ENCODE measurements at places on chromosomes 13 and 19.
A peak's percentile ranks its signal among the peaks of the same experiment; 100 is the strongest.

DNA sequence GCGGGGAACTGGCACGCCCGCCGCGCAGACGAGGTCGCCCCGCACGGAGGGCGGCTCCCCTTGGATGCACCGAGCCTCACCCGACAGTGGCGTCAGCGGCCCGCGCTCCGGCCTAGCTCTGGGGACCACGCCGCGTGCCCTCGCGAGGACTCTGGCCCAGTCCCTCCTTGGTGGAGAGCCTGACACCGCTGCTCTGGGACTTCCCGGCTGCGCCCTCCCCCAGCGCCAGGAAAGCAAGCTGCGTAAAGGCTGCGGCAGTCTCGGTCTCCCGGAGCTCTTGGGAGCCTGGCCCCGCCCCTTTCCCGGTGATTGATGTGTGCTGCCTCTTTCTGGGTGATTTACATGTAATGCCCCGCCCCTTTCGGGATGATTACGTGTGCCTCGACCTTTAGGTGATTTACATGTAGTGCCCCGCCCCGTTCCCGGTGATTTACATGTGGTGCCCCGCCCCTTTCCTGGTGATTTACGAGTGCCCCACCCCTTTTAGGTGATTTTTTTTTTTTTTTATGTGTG is at the start of gene LENG9:
Gene LENG9, minus strand, starts transcription at position 248 of the 513 bp plus-strand sequence. CDS start 252 bp downstream, outside the sequence.
- peak; percentile 66 for DNase-seq

- no peak for DNase-seq
These were observed 98.9 kb upstream of the SGCG start for GRCh38 chr13:23081901-23082300.

GRCh38 chr19:29714953-29715700 is at the start of gene C19orf12:
Gene C19orf12 (minus strand): TSS chr19:29715261. CDS start chr19:29708413, 6,848 bp downstream.
- DNase-seq, result peak; percentile 74

DNA sequence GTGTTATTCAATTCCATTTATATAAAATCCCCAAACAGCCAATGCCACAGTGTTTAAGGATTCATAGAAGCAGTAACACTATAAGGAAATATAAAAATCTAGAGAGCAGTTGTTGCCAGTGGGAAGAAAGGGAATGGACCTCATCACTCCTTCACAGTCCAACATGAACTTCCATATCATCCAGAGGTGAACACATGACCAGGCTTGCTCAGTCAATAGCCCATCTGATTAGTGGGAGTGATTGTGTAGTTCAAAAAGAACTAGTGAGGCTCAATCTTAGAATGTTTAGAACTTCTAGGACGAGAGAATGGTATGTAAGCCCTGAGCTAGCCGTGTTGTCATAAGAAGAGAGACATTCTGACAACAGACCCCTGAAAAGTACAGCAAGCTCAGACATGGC is 314.1 kb downstream of the LIG4 start:
- no peak for DNase-seq

DNA sequence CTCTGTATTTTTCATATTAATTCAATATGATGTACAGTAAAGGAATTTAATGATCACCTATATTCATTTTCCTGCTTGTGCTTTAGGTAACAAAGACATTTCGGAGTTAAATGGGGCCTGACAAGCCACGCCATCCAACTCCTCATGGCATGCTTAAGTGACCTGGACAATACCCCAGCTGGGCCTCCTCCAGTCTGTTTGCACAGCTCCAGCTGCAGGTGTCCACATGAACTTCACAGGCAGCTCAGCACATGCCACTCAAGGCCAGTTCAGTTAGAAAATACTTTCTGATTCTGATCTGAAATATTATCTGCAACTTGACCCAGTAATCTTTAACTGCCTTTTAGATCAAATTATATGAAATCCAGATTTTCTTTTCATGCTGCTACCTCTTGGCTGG is 89.6 kb upstream of the SLC15A1 start:
- DNase-seq, result no peak

DNA sequence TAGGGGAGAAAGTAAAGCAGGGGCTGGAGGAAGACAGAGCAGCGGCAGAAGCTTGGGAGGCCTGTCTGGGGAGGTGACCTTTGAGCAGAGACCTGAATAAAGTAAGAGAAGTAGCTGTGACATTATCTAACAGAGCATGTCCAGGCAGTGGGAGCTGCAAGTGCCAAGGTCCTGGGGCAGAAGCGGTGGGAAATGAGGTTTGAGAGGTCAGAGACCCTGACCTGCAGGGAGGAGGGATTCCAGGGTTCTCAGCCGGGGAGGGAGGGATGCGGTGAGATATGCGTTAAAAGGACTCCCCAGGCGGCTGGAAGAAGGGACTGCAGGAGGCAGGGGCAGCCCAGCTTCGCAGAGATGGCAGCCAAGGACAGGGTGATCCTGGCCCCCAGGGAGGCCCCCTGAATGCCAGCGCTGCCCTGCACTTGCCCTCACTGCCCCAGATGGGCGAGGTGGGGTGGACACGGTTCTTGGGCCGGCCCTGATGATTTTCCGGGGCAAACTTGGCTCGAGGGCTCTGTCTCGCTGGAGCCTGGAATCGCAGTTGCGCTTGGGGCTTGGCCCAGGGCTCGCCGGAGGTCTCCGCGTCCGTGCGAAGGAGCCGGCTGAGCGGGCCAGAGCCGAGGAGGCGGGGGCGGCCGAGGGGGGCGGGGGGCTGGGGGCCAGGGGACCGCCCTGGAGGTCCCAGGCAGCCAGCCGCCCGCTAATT is 3.2 kb downstream of the CRLF1 start:
- no peak for DNase-seq

DNA sequence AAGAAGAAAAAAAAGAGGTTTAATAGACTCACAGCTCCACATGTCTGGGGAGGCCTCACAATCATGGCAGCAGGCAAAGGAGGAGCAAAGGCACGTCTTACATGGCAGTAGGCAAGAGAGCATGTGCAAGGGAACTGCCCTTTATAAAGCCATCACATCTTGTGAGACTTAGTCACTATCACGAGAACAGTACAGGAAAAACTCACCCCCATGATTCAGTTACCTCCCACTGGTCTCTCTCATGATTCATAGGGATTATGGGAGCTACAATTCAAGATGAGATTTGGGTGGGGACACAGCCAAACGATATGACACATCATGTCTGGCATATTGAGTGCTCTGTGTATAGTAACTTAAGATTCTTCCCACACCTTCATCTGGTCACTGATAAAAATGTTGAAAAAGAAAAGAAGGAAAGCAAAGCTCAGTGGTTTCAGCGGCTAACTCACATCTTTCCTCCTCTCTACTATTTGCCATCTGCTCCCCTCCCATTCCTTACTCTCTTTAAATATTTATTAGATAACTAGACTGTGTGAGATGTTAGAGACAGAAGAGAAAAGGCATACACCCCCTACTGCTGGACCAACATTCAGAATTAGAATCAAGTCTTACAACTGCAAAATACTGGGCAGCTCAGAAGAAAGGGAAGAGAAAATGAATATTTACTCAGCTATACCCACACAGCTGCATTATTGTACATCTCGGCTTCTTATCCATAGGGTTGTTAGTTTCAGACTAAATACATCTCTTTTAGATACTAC is 60.1 kb upstream of the AKAP11 start:
- no peak for DNase-seq

DNA sequence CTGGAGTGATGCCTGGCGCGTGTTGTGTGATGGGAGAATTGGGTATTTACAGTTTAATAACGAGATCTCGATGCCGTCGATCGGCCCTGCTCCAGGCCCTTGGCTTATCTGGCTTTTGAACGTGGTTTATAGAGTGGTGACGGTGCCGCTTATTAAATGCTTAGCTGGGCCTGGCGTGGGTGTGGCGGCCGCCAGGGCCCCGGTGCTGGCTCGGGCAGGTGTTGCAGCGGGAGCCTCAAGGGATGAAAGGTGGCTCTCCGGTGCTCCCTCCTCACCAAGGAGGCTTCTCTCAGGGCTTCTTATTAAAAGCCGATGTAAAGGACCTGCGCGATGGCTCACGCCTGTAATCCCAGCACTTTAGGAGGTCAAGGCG is 173.8 kb downstream of the KDM4B start:
- no peak for DNase-seq

- DNase-seq, result no peak
These were observed 79.4 kb upstream of the MCF2L start for GRCh38 chr13:112889351-112890290.

DNA sequence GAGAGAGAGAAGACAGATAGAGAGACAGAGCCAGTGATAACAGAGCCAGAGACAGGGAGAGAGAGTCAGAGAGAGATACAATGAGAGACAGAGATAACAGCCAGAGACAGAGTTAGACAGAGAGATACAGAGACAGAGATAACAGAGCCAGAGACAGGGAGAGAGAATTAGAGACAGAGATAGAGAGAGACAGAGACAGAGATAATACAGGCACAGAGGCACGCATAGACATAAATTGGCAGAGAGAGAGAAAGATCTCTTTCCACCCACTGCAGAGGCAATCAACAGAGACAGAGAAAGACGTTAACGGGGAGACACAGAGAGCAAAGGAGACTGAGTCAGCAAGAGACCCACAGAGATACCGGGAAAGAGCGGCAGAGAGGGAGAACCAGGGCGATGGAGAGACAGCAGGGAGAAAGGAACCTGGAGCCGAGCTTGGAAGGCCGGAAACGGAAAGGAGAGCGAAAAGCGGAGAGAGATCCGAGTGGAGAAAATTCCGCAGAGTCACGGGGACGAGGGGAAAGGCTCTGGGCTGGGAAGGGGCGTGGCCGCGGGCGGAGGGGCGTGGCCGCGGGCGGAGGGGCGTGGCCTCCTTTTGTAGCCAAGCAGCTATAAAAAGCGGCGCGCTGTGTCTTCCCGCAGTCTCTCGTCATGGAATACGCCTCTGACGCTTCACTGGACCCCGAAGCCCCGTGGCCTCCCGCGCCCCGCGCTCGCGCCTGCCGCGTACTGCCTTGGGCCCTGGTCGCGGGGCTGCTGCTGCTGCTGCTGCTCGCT is at the start of gene TNFSF9:
Gene TNFSF9, plus strand, starts transcription at position 641 of the 777 bp plus-strand sequence. Its CDS starts 11 bp downstream, at position 652.
- peak; percentile 90 for DNase-seq

- no peak for DNase-seq
These were observed 2.3 kb downstream of the DYRK1B start for GRCh38 chr19:39831679-39832078.

DNA sequence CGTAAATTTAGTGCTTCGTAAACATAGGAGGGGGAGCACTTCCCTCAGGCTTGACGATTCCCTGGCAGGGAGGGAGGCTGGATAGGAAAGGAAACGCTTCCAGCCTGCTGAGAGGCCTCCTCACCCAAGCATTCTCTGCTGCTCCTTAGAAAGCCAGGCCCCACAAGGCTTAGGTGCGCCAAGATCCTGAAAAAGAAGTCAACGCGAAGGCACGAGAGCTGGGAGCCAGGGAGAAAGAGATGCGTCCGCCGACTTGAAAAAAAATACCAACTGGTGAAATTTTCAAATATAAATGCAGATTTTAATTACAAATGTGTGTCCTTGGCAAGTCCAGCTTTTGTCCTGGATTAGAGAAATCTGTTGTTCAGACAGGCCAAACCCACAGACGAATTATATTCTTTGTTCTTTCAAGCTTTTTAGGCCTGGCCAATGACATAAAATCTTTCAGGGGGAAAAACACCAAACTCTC is 64.0 kb downstream of the ALOX5AP start:
- DNase-seq, result no peak

GRCh38 chr19:53826876-53827275 is 2.8 kb upstream of the NLRP12 start:
- DNase-seq, result no peak

DNA sequence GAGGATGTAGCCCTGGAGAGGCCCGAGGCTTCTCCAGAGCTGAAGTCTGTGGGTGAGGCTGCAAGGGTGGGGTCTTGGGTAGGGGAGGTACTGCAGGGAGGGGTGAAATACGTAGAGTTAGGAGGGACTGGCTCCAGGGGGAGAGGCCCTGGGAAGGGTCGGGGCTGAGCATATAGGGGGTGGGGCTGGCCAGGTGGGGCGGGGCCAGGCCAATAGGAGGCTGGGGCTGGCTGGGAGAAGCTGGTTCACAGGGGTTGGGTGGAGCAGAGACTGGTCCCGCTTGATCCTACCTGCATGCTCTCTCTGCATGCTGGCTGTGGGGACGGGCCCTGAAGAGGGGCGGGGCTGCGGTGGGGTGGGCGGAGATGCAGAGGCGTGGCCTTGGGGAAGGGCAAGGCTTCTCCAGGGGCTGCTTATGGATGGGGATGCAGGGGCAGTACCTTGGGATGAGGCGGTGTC is 51.9 kb downstream of the CELF5 start:
- DNase-seq, result peak; percentile 87

- DNase-seq, result peak; percentile 98
These were observed 661 bp upstream of the PRR12 start for GRCh38 chr19:49590071-49590970.

DNA sequence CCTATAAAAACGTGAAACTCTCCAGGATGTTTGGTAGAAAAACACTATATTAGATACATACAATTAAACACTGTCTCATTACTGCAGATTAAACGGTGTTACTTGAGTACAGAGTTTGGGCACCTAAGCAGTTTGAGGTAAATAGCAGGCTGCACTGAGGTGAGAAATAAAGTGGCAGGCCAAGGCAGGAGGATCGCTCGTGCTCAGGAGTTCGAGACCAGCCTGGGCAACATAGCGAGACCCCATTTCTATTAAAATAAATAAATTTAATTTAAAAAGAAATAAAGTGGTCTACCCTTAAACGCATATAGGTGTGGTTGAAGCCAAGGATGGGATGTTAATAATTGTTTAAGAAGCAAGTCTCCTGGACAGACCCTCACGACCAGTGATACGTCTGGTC is 1.2 kb downstream of the PSPC1 start:
- no peak for DNase-seq

- DNase-seq, result no peak
These were observed 1604.8 kb downstream of the OLFM4 start for GRCh38 chr13:54633456-54633855.

DNA sequence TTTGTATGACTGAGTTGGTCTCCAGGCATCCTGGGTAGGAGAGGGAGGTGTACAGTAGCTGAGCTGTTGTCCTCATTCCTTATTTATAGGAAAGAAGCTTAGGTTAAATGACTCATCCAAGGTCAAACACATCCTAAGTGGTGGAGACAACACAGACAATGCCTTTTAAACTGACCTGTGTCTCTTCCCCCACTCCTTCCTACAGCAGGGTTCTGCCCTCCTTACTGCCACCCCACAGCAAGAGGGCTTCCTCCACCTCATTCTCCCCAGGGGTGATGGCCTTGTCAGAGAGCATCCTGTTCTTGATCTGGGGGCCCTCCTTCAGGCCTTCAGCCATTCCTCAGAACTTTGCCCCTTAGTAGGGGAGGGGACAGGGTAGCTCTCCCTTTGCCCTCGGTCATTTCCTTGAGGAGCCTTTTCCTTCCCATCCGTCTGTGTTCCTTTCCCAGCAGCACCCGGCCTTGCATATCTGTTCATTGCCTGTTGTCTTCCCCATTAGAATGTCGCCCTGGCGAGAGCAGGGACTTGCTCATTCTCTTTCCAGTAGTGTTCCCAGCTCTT is 48.2 kb upstream of the GPI start:
- DNase-seq, result no peak

- no peak for DNase-seq
These were observed 1.4 kb downstream of the CLASRP start for GRCh38 chr19:45040059-45040771.

GRCh38 chr19:10653482-10653731 is 739 bp upstream of the ILF3 start:
- no peak for DNase-seq

- DNase-seq, result no peak
These were observed 27.2 kb downstream of the PBX4 start for GRCh38 chr19:19591133-19591825.

- no peak for DNase-seq
These were observed 81.7 kb downstream of the RAP2A start for GRCh38 chr13:97515643-97516042.
